A172 (cell line): ENCODE measurements at places on chromosomes 5 and 9. TPM values are rescaled to one million over a fixed set of nuclear protein-coding genes. Genes with fewer than 3 reads are reported as not detected.

- no peak for DNase-seq
Measured at GRCh38 chr9:89882930-89883361, 278.1 kb downstream of the GADD45G start.

GRCh38 chr5:12460493-12461261 is 556.4 kb upstream of the CTNND2 start:
- DNase-seq, result no peak

ODF2 gene
- 44.7 and 55.7 TPM in 2 replicates for total RNA-seq

DNA sequence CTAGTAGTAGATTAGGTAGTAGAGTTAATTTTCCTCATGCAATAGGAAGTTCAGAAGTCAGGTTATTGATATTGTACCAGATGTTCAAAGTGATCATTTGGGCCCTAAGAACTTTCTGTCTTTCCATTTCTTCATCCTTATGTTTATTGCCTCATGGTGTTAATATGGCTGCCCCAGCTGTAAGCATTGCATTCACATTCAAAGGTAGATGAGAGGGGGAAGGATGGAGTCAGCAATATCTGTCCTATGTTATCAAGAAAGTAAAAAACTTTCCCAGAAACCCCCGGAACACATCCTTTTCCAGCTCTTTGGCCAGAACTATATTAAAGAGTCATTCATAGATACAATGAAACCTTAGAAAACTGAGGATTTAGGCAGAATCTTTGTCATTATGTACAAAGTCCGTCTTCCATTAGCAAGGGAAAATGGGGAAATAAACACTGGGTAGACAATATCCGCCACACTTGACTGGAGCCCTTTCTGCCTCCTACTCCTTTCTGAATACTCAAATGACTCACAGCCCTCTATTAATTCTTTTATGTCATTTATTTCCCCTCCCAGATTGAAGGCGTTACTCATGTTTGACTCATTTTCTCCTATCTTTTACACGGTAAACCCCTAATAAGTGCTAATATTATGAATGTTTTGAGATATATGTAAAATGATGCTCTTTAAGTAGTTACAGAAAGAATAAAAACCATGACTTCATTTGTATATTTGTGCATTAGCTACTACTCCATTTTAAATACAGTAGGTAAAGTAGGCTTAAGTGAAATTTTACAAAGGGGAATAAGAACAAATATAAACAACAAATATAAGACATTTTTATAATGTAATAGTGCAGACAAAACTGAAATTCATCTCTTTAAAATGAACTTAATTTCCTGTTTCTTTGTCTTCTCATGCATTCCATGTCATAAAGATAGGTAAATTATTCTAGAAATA is 127.6 kb downstream of the SLF1 start:
- DNase-seq, result peak; percentile 42

DNA sequence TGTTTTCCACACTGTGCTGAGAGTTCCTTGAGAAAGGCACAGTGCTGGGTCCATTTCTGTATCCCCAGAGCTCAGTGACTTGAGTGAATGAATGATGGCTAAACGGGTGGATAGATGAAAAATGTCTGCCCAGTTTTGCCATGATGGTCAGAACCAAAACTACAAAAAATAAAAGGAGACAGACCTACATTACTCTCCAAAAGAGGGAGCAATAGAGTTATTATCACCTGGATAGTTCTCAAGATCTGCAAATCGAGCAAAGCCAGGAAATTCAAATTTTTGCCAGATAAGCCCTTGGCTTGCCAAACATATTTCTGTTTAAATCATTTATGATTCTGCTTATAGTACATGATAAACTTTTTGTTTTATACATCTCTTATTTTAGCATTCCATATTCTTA is 214.2 kb upstream of the ZNF462 start:
- peak; percentile 1 for DNase-seq

DNA sequence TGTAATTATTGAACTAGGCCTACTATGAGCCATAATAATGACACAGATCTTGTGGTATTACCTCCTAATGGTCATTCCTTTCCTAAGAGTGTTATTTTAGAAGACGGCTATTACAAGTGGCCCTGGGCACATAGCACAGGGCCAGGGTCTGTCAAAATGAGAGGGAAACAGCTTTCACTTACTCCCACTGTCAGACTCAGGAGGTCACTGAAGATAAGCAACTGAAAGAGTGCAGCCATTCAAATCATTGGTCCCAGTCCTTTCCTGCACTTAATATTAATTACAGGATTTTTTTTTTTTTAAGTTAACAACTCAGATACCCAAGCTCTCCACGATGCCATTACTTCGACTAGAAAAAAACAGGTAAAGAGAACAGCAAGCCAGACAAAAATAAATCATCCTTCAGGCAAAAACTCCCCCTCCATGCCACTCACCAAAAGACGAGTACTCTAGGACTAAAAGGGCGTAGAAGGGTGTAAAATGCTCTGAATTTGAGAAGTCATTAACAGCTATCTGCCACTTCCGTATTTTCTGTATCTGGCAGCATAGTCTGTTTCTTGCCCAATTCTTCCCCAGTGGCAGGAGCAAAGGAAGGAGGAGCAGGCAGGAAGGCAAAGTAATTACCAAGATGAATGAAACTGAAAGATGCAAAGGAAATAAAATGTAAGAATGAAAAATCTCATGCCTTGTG is 87.4 kb downstream of the ZNF608 start:
- DNase-seq, result no peak
